ENCODE measurements at places on chromosomes 6 and 20. TPM values are rescaled to one million over a fixed set of nuclear protein-coding genes. Genes with fewer than 3 reads are reported as not detected.

GRCh38 chr20:54549658-54550326 is 74.4 kb downstream of the DOK5 start:
- no peak overlapping the region for H3K4me3 ChIP-seq
- DNase-seq: no peak
- no peaks in the 10 kb centered on the region for H3K36me3 ChIP-seq
- H3K4me1 ChIP-seq: no peaks in the 10 kb centered on the region
- H3K27ac ChIP-seq: no peak overlapping the region

DNA sequence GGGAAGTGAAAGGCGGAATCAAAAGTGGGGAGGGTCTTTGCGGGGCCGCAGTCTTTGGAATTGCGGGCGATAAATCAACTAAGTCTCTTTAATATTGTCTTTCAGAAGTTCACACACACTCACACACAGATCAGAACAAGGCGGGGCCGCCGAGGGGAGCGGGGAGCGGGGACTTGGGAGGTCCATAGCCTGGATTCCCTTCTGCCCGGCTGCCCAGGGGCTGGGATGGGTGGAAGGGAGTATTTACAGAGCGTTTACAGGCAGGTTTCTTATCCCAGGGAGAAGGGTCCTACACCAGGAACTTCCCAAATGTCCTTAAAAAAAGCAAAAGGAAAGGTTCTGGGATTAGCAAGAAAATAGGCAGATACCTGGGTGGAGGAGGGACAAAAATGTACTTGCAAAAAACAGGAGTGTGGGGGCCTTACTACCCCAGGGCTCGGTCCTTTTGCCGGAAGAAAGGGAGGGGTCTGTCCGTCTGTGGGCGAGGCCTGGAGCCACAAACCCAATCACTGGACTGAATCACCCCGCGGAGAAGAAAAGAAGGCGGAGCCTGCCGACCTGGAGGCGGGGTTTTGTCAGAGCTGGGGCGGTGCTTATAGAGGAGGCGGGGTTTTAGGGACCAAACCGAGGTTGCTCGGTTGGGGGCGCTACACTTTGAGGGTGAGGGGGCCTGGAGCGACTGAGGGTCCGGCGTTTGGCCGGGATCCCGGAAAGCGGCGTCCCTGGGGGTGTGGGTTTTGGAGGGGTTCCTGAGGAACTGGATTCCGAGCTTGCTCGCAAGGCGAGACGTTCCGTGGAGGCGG is 3.2 kb downstream of the PRRT1 start:
- H3K27me3 ChIP-seq: peaks cover 13% of the 10 kb centered on the region
- peaks cover 4% of the 10 kb centered on the region for H3K36me3 ChIP-seq
- DNase-seq: no peak

DNA sequence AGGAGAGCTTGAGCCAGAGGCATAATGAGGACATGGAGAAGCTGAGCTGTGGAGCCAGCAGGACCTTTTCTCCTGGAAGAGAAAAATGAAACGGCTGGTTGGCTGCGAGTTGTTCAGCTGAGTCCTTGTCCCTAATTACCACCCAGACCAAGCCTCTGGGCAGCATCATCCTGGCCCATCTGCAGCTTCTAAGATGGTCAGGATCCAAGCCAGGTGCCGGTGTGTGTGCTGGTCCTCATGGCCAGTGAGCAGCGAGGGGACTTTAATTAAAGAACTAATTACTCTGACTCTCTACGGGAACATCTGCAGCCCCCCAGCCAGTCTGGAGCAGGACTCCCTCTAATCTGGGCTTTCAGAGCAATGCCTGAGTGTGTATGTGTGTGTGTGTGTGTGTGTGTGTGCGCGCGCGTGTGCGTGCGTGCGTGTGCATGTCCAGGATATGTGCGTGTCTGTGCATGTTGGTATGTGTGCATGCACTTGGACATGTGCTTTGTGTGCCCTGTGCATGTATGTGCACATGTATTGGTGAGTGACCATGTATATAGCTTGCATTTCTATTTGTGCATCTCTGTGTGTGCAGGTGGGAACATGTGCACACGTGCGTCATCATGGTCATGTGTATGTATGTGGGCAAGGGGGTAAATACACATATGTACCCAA is 173.9 kb downstream of the DHX35 start:
- peaks cover 41% of the 10 kb centered on the region for H3K27me3 ChIP-seq
- H3K4me3 ChIP-seq: no peak overlapping the region
- no peaks in the 10 kb centered on the region for H3K4me1 ChIP-seq
- no peaks in the 10 kb centered on the region for H3K36me3 ChIP-seq
- no peak overlapping the region for H3K27ac ChIP-seq

GRCh38 chr20:14711652-14712051 is 374.2 kb upstream of the FLRT3 start:
- DNase-seq: no peak
- H3K27me3 ChIP-seq: no peaks in the 10 kb centered on the region
- peaks cover 47% of the 10 kb centered on the region for H3K4me1 ChIP-seq
- H3K4me3 ChIP-seq: no peak overlapping the region
- no peaks in the 10 kb centered on the region for H3K36me3 ChIP-seq

DNA sequence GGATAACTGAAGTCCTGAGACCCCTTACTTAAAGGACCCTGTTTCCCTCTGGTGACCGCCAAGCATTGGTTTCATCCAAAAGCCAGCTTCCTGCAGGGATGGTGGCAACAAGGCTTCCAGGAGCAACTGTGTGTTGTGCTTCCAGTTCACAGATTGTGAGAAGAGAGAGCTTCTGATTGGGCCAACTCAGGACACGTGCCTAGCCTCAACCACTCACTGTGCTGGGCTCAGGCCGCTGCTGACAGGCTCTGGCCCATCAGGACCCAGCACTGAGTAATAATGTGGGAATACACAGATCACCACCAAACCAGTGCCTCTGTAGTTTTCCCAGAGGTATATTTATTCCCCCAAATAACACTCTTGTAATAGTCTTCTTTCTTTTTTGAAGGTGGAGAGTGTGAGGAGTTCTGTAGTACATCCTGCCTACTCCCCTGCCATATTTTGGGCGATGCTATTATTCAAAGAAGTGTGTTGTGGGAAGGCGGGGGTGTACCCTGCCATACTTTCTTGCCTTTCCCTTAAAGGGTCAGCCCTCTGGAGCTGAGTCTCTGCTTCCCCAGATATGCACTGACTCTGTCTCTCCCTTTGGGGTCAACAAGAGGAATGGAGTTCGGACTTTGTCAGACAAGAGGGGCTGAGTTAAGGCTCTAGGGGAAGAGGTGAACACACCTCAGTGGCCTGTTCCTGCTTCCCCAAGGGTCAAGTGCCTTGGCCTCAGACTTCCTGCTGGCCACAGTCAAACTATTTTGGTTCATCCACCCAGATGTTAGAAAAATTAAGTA is 23.2 kb downstream of the PPP1R16B start:
- H3K27me3 ChIP-seq: peaks cover 9% of the 10 kb centered on the region
- H3K4me1 ChIP-seq: peaks cover 11% of the 10 kb centered on the region
- no peak overlapping the region for H3K27ac ChIP-seq
- no peak overlapping the region for H3K4me3 ChIP-seq
- no peak for DNase-seq
- H3K36me3 ChIP-seq: no peaks in the 10 kb centered on the region

GRCh38 chr6:87364602-87365252 is 20.1 kb downstream of the C6orf163 start:
- H3K4me3 ChIP-seq: no peak overlapping the region
- peak overlapping the region; percentile 3 for H3K27ac ChIP-seq
- peaks cover 24% of the 10 kb centered on the region for H3K36me3 ChIP-seq
- DNase-seq: no peak

GRCh38 chr20:32731882-32732266 is 11.4 kb downstream of the COMMD7 start:
- peaks cover 11% of the 10 kb centered on the region for H3K36me3 ChIP-seq
- no peak for DNase-seq
- H3K27ac ChIP-seq: no peak overlapping the region
- H3K4me1 ChIP-seq: peaks cover 8% of the 10 kb centered on the region

DNA sequence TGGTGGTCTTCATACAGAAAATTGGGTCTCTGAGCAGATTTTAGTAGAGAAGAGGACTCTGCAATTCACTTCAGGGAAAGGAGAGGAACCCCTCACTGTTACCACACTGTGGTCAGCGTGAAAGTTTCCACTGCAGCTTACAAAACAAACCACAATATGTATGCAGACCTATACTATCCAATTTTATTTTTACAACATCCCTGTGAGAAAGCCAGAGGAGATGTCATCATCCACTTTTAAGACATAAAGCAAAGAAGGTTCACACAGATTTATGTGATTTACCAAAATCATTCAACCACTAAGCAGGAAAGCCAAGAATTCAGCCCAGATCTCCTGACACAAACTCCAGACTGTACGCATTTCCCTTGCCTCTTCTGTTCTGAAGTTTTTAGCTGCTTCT is 442.4 kb downstream of the FRK start:
- no peak overlapping the region for H3K4me3 ChIP-seq
- no peak overlapping the region for H3K27ac ChIP-seq
- no peaks in the 10 kb centered on the region for H3K36me3 ChIP-seq
- DNase-seq: no peak
- no peaks in the 10 kb centered on the region for H3K27me3 ChIP-seq

GRCh38 chr20:2174067-2174466 is 72.4 kb downstream of the STK35 start:
- H3K4me1 ChIP-seq: peaks cover 2% of the 10 kb centered on the region
- H3K27me3 ChIP-seq: peaks cover 28% of the 10 kb centered on the region
- H3K27ac ChIP-seq: no peak overlapping the region
- no peak overlapping the region for H3K4me3 ChIP-seq
- DNase-seq: no peak
- no peaks in the 10 kb centered on the region for H3K36me3 ChIP-seq

DNA sequence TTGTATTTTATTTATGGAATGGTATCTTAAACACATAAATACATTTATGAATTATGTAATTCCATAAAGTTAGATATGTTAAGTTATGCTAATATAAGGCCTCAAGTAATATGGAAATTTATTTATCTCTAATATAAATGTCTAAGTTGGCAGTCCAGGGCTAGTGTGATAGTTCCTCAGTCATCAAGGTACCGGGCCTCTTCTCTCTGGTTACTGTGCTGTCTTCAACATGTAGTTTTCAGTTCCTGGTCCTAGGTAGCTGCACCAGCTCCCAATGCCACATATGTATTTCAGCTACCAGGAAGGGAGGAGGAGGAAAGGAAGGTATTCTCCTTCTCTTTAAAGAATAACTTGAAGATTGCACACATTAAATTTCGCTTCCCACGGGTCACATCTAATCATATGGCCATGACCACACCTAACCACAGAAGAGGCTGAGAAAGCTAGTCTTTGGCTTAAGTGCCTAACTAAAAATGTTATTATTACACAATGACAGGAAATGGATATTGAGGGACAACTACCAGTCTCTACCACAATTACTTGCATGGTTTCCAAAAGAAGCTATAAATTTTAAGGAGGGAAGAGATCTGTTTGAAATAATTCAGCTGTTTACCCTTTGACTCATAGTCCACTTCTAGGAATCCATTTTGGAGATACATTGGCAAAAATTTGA is 68.6 kb downstream of the BCKDHB start:
- no peaks in the 10 kb centered on the region for H3K4me1 ChIP-seq
- H3K27me3 ChIP-seq: no peaks in the 10 kb centered on the region
- H3K27ac ChIP-seq: no peak overlapping the region
- H3K4me3 ChIP-seq: no peak overlapping the region
- peaks cover 3% of the 10 kb centered on the region for H3K36me3 ChIP-seq

DNA sequence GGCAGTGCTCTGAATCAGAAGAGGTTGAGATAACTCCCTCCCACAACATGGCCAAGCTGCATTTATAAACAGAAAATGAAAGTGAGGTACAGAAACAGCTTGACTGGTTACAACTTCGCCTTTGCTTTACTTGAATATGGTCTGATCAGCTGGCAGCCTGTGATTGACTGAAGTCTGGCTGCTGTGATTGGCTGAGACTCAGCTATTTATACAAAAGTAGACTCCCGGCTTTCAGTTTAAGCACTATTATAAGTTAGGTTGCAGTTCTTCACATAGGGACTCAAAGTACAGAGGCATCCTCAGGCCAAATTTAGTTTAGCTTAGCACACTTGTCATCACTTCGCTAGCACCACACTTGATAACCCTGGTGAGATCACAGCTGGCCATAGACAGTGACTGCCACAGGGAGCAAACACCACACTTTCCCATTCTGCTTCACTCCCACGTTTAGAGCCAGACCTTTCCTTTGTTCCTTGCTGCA is 362.6 kb downstream of the EPM2A start:
- DNase-seq: no peak
- peaks cover 6% of the 10 kb centered on the region for H3K36me3 ChIP-seq
- no peaks in the 10 kb centered on the region for H3K27me3 ChIP-seq
- peaks cover 15% of the 10 kb centered on the region for H3K4me1 ChIP-seq
- H3K27ac ChIP-seq: no peak overlapping the region

IL20RA gene
- 0.84 TPM for total RNA-seq

PREX1 gene
- 3.7 TPM for total RNA-seq

SNPH gene
- total RNA-seq: 2.7 TPM

TRMT11 gene
- 32.9 TPM for total RNA-seq

PLCB4 gene
- total RNA-seq: 17.2 TPM

BPIFB2 gene
- not detected for total RNA-seq
